ENCODE measurements at places on chromosomes 16 and 17. TPM values are rescaled to one million over a fixed set of nuclear protein-coding genes. Genes with fewer than 3 reads are reported as not detected.

GRCh38 chr16:67659675-67660563 lies at the start of gene ACD:
TSS of gene ACD (minus strand) at chr16:67660260. CDS start at chr16:67660220, 40 bp downstream.
- peak within 1 kb of the TSS; percentile 81 for H3K4me3 ChIP-seq
- peaks cover 11% of the 10 kb centered on the region for H3K36me3 ChIP-seq
- H3K27me3 ChIP-seq = no peaks in the 10 kb centered on the region
- H3K4me1 ChIP-seq = peaks cover 3% of the 10 kb centered on the region
- peak within 1 kb of the TSS; percentile 90 for H3K27ac ChIP-seq
- DNase-seq = peak; percentile 92

DNA sequence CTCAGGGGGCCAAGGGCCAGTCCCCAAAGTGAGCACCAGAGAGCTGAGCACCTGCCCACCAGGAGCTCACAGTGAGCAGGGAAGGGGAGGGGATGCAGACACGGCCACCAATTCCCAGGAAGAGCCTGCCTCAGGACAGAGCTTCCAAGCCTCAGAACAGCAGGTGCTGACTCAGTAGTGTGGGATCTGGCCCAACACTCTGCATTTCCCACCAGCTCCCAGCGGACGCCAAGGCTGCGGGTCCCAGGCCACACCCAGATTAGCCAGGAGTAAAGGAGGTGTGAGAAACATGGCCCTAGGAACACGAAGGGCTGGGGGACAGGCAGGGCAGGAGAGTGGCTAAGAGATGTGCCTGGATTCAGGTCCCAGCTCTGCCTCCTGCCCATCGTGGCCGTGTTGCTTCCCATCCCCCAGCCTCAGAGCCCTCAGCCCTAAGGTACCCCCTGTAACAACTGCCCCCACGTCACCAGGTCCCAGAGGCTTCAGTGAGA lies 28.4 kb upstream of the EIF1 start:
- H3K4me3 ChIP-seq = no peak overlapping the region
- H3K4me1 ChIP-seq = no peaks in the 10 kb centered on the region
- no peak for DNase-seq
- no peaks in the 10 kb centered on the region for H3K36me3 ChIP-seq

Gene KRT31
- total RNA-seq = not detected

Gene THOC6
- total RNA-seq = 12.7 TPM

DNA sequence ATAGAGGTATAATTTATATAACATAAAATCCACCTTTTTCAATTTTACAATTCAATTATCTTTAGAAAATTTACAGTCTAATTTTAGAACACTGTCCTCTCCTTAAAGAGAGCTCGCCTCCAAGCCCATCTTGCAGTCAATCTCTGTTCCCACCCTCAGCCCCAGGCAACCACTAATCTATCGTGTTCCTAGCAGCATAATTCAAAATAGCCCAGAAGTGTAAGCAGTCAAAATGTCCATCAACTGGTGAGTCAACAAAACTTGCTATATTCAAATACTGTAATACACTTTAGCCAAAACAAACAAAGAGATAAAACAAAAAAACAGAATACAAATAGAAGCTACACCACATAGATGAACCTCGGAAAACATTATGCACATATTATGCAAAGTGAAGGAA lies 1006.8 kb upstream of the EEF2KMT start:
- no peak overlapping the region for H3K4me3 ChIP-seq
- no peak overlapping the region for H3K27ac ChIP-seq
- no peaks in the 10 kb centered on the region for H3K27me3 ChIP-seq

Gene OMG
- 16.5 TPM for total RNA-seq

GRCh38 chr17:33955461-33955860 lies 299.6 kb upstream of the CCL2 start:
- no peaks in the 10 kb centered on the region for H3K36me3 ChIP-seq
- peaks cover 6% of the 10 kb centered on the region for H3K27me3 ChIP-seq
- H3K4me3 ChIP-seq = no peak overlapping the region
- H3K27ac ChIP-seq = no peak overlapping the region

- no peak overlapping the region for H3K4me3 ChIP-seq
- no peaks in the 10 kb centered on the region for H3K27me3 ChIP-seq
- no peak overlapping the region for H3K27ac ChIP-seq
- no peaks in the 10 kb centered on the region for H3K36me3 ChIP-seq
- no peaks in the 10 kb centered on the region for H3K4me1 ChIP-seq
These were observed 525.2 kb upstream of the PSMD7 start for GRCh38 chr16:73771196-73772064.

Gene RNF167
- 30.8 TPM for total RNA-seq

GRCh38 chr16:68636064-68636560 lies 9.0 kb upstream of the CDH3 start:
- no peak overlapping the region for H3K4me3 ChIP-seq
- no peaks in the 10 kb centered on the region for H3K36me3 ChIP-seq
- DNase-seq = no peak
- H3K4me1 ChIP-seq = no peaks in the 10 kb centered on the region

Gene HOXB1
- not detected for total RNA-seq

DNA sequence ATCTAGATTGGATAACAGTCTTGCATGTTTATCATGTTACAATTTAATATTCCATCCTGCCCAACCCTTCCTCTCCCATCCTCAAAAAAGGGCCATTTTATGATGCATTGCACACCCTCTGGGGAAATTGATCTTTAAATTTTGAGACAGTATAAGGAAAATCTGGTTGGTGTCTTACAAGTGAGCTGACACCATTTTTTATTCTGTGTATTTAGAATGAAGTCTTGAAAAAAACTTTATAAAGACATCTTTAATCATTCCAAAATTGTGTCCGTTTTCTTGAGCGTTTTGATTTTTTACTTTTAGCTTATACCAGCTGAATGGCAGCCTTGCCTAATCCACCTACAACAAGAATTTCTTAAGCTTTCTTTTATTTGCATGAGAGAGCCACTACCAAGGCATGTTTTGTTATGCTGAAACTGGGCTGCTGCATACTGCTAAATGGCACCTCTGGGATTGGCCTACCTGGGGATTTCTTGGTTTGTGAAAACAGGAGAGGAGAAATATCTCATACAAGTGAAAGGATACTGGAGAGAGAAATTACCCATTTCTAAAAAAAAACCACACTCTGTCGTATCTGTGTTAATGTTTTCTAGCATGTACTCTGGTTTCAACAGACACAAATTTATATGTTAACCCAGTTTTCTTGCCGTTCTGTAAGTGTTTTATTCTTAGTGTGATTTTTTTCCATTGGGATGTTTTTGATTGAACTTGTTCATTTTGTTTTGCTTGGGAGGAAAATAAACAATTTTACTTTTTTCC lies 52.2 kb downstream of the TUBD1 start:
- DNase-seq = no peak
- H3K4me1 ChIP-seq = peaks cover 17% of the 10 kb centered on the region
- no peaks in the 10 kb centered on the region for H3K27me3 ChIP-seq
- peak overlapping the region; percentile 65 for H3K4me3 ChIP-seq

GRCh38 chr16:4976079-4976478 lies 17.9 kb downstream of the SEC14L5 start:
- no peaks in the 10 kb centered on the region for H3K36me3 ChIP-seq
- no peak for DNase-seq
- H3K4me3 ChIP-seq = no peak overlapping the region
- no peaks in the 10 kb centered on the region for H3K4me1 ChIP-seq

Gene ADGRG1
- total RNA-seq = 74.4 TPM

- no peaks in the 10 kb centered on the region for H3K36me3 ChIP-seq
- DNase-seq = peak; percentile 40
- H3K27ac ChIP-seq = no peak overlapping the region
- no peaks in the 10 kb centered on the region for H3K27me3 ChIP-seq
- peaks cover 32% of the 10 kb centered on the region for H3K4me1 ChIP-seq
These were observed 2.4 kb upstream of the PERCC1 start for GRCh38 chr16:1428511-1428910.
